ENCODE measurements at places on chromosomes 3 and 15.
A peak's percentile ranks its signal among the peaks of the same experiment; 100 is the strongest.

DNA sequence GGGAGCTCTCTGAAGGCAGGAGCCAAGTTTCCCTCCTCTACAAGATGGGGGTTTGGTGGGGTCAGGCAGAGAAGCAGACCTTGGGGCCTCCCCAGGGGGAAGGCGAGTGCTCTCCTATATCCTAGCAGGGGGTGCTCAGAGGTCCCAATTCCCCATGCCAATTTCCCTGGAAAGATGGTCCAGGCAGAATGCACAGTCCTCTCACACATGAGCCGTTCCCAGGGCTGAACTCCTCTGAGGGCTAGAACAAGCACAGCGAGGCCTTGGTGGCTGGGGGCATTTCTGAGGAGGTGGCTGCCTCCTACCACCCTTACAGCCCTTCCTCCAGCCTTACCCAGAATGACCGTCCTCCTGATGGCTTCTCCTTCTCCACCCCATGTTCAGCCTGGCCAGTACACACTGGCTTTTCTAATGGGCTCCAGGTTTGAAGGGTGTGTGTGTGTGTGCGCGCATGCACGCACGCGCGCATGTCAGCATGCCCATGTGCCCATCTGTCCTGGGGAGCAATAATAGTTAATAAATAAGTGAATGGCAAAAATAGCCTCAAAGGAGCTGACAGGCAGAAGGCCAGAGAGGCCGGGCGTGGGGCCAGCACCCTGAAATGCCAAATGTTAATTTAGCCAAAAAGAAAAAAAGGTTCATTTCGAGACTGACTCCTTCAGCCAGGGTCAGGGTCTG is 24.4 kb downstream of the ADCY5 start:
- no peak for DNase-seq

GRCh38 chr15:28935316-28935715 is 49.5 kb downstream of the APBA2 start:
- peak; percentile 69 for DNase-seq

- DNase-seq = no peak
These were observed 212.6 kb upstream of the PLSCR5 start for GRCh38 chr3:146817704-146818103.

- no peak for DNase-seq
These were observed 902 bp downstream of the TMEM44 start for GRCh38 chr3:194632226-194632808.

GRCh38 chr3:124777762-124778470 is 47.7 kb downstream of the UMPS start:
- DNase-seq = no peak

- no peak for DNase-seq
These were observed 63.8 kb downstream of the SLCO2A1 start for GRCh38 chr3:133965906-133966305.

GRCh38 chr3:149813367-149814281 is 609 bp downstream of the RNF13 start:
- DNase-seq = no peak

- DNase-seq = no peak
These were observed 325.5 kb downstream of the RYR3 start for GRCh38 chr15:33636234-33636633.

DNA sequence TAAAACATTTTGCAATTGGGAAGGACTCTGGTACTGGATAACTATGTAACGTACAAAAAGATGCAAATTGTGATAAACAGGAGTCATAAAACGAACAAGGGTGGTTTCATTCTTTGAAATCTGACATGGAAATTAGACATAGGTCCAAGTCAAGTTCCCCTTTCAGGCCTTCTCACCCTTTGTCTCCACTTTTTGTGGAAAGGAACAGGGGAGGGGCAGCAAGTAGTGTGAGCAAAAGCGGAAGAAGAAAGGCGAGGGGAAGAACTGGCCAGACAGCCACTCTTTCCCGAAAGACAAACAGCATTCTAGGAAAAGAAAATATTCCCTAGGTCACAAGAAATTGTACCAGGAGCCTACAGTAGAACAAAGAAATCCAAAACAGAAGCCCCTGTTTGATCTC is 52.6 kb downstream of the MCF2L2 start:
- DNase-seq = no peak

DNA sequence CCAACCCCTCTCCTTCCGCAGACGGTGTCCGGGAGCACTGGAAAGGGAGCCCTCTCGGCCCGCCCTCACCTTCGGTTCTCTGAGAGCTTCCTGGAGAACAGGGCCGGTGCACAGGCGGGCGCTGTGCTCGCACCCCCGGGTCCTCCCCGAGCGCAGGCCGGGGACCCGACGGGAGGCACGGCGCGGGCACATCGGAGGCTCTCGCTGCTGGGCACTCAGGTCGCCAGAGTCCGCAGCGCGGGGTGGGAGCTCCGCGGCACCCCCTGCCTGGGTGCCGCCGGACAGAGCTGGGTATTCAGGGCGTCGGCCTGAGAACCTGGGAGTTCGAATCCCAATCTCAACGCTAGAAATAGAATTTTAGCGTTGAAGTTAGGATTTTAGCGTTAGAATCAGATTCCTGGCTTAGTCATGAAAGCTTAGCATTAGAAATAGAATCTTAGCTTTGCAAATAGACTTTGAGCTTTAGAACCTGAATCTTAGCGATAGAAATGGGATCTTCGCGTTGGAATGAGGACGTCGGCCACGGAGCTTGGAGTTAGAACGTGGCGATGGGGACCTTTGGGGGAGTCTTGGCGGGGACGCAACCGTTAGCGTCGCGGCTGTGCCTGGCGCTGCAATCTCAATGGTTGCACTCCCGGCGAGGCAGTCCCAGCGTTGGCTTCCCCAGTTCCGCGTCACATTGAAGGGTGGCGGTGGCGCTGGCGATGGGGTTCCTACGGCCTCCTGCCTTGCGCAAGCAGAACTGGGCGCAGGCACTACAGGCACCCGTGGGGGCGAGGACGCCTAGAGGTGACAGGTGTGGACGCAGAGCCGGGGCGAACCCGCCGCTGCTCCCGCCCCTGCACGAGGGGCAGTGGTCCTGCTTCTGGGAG is 549 bp downstream of the TRH start:
- DNase-seq = no peak

GRCh38 chr3:123449997-123450604 is 1.2 kb upstream of the ADCY5 start:
- no peak for DNase-seq

DNA sequence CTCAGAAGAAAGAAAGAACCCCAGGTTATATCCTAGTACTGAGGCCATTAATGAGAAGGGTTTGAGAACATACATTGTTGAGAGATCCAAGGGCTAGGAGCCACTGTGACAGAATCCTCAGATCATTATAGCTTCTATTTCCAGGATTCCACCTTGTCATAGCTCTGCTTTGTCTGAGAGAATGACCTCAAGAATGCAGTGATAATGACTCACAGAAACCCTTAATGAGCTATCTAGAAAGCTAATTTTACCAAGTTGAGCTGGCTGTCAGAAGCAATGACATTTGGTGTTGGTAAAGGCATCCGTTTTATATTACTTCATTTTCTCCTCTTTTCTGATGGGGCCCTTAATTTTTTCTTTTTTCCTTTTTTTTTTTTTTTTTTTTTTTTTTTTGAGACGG is 10.9 kb downstream of the TRIP4 start:
- no peak for DNase-seq

DNA sequence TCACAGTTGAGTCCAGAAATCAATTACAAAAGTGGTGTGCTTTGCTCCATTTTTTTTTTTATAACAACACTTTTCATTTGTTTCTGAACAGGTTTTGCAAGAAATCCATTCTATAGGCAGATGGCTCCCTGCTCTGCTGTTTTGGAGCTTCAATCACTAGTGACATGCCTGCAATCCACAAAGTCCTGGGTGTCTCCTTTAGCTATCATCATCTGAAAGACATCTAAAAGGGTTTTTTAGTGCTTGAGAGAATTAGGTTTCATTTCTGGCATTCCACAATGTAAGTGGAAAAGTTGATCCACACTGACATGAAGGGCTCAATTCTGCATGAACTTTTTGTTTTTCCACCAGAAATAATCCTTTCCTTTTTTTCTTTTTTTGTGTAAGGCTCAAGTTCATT is 24.0 kb upstream of the MEIS2 start:
- no peak for DNase-seq

DNA sequence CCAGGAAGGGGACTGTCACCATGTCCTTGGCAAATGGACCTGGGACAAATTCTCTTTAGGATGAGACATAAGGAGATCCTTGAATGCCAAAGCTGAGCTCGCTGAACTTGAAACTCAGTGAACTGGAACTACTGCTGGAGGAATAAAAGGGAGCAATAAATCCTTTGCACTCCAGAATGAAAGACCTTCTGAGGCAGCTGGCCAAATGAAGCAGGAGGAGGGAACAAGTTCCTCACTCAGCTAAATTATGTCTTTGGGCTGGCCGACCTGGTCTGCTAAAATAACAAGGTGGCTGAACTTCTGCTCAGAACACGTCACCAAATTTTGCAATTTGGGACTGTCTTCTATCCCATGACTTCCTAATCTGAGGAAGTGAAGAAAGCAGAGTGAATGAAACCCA is 314.7 kb downstream of the LPP start:
- DNase-seq = no peak

DNA sequence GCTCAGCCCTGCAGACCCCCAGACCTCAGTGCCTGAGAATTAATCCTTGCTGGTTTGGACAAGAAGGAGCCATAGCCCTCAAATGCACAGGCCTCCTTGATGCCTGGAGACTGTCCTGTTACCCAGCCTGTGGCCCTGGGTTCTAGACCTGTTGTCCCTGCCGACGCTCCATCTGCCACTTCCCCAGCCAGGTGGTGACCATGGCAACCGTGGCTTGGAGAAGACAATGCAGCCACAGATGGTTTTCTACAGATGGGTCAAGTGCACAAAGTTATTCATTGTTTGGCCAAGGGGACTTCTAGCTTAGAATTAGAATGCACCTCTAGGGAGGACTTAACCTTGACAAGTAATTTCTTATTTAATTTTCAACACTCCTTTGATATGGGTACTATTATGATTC is 297.1 kb downstream of the UACA start:
- no peak for DNase-seq

- DNase-seq = no peak
These were observed 109.6 kb upstream of the FXR1 start for GRCh38 chr3:180802837-180803236.

- DNase-seq = no peak
These were observed 12.4 kb downstream of the IREB2 start for GRCh38 chr15:78450285-78450858.

DNA sequence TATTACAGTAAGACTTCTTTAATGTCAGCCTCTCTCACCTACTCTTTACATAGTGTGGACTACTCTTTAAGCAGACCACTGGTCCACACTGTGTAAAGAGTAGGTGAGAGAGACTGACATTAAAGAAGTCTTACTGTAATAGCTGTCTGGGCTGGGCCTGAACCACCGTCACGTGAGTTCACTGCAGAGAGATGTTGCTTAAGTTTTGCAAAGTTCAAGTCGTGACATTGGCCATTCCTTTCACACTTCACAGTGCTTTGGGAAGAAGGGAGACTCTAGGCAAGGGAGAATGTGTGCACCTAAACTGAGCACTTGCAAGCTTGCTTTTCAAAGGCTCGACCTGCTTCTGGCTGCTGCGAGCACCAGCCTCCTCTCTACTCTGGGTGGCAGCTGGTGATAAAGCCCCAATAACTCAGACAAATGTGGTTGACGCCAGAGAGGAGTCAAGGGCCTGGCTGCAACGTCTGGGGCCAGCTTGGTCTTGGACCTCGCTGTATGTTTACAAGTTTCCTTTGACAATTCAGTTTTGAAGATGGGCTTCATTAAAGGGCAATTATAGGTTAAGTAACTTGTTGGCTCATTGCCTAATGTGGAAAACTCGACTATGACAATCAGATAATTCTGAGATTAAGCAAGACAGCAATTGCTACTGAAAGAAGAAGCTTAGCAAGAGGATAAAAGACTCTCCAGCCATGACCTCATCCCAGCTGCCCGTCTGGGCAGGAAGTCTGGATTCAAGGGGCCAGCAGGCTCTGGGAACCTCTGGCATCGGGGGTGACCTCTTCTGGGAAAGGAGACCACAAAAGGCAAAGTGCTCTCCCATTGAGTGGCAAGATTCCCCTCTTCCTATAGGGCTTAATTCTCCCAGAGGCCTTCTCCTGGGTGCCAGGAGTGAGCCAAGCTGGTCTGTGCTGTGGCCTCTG is 242.1 kb upstream of the TLE3 start:
- DNase-seq = no peak

GRCh38 chr15:25182736-25183445 is 228.1 kb downstream of the SNRPN start:
- DNase-seq = peak; percentile 8

DNA sequence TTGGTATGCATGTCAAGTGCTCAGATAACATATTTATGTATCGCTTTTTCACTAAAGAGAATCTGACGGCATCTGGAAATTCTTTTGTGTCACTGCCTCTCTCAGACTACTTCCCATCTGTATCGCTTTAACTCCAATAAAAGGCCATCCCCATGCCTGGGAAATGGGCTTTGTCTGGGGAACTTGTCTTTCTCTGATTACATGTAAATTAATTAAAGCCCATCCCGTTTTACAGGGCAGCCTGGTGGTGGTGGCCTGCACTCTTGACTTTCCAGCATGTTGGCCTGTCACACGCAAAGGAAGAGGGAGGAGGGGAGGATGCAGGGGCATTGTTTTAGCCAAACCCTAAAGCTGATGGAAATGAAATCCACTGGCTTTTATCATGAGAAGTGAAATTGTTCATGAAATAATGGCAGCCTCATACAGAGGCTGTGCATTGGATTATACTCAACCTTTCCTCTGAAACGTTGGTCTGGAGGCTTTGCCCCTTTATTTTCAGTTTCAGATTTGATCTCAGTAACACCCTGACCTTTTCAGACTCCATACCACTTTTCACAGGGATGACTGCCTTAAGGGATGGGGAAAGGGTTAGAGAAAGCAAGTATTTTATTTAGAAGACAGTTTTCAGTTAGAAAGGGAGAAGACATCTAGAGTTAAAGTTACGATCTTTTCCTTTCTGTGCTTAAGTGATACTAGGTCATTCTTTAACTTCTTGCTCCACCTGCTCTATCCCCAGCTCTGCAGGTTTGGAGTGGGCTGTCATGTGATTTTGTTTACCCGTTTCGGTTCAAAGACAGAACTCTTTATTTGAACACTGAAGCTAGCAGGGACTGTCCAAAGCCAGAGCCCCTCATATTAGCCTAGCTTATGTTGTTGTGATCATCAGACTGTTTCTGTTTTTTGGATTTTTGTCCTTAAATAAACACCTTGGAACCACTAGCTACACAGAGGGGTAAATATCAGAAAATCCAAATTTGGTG is 94.6 kb upstream of the CTDSPL start:
- DNase-seq = no peak

DNA sequence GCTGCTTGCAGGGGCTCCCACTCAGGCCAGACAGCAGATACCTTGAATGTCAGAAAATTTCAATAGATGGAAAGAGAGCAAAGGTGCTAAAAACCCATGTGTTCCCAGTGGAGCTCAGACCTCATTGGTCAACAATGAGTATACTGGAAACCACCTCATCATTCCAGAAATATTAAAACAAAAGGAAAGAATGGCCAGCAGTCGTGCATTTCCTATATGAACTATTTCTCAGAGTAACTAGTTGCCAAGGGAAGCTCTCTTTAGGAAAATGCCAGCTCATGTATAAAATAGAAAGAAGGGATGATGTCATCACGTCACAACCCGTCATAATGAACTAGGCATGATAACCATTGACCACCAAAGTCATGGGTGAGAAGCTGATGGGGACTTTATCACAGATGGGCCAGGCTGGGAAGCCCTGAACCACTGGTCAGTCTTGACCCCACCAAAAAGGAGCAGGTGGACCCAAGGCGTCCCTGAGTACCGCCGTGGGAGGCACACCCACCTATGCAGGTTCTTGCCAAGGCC is 17.5 kb downstream of the DNAJB8 start:
- no peak for DNase-seq

All from activated CD8-positive, alpha-beta memory T cell treated with anti-CD3 and anti-CD28 coated beads, Interleukin-2, amount 50 U/mL, for 4 hours (primary cell).